H54 (cell line): ENCODE measurements at places on chromosomes 3 and 15.

GRCh38 chr15:67746450-67746849 is 78.9 kb upstream of the SKOR1 start:
- no peak for DNase-seq

GRCh38 chr15:85955501-85956391 is 123.9 kb upstream of the AGBL1 start:
- DNase-seq = no peak

GRCh38 chr15:85607141-85607806 is 187.5 kb downstream of the KLHL25 start:
- no peak for DNase-seq

DNA sequence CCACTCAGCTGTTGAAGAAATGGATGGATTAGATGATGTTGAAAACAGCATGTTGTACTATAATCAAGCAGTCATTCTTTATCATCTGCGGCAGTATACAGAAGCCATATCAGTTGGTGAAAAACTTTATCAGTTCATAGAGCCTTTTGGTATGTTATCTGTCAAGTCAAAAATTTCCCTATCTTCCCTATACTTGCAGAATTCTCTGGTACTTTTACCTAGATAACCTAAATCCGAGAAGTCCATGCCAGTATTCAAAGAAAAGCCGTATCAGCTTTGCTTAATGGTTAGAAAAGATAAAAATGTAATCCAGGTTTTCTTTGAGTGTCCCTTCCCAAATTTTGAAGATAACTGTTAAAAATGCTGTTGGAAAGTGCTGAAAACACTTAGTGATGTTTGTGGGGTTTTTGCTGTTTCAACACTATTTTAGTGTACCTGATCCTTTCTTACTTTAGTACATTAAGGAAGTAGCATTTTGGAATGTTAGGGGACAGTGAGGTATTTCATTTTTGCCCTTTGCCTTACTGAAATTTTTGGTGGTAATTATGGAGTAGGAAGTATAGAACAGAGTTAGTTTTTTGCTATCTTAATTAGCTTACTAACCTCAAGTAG is 23.8 kb downstream of the CNOT10 start:
- DNase-seq = no peak

DNA sequence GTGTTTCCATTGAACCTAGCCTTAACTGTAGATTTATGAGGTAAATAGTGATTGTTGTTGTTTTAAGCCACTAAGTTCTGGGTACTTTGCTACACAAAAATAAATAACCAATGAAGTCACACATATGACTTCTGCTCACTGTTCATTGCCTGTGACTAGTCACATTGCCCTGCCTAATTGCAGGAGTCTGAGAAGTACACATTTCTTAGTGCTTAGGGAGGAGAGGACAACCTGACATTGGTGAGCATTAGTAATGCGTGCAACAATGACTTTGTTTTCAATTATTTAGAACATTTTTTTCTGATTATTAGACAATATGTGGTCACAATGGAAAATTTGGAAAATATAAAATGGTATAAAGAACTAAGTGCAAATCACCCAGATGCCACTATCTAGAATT is 133.2 kb upstream of the DAZL start:
- no peak for DNase-seq

GRCh38 chr3:153026026-153026425 is 136.0 kb upstream of the RAP2B start:
- DNase-seq = no peak

GRCh38 chr3:38267662-38268061 is 2.0 kb downstream of the SLC22A13 start:
- DNase-seq = no peak

DNA sequence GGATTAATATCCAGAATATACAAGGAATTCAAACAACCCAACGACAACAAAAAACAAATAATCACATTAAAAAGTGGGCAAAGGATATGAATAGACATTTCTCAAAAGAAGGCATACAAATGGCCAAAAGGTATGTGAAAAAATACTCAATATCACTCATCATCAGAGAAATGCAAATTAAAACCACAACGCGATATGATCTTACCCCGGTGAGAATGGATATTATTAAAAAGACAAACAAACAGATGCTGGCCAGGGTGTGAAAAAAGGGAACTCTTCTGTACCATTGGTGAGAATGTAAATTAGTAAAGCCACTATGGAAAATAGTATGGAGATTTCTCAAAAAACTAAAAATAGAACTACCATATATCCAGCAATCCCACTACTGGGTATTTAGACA is 43.5 kb upstream of the MEF2A start:
- DNase-seq = no peak

DNA sequence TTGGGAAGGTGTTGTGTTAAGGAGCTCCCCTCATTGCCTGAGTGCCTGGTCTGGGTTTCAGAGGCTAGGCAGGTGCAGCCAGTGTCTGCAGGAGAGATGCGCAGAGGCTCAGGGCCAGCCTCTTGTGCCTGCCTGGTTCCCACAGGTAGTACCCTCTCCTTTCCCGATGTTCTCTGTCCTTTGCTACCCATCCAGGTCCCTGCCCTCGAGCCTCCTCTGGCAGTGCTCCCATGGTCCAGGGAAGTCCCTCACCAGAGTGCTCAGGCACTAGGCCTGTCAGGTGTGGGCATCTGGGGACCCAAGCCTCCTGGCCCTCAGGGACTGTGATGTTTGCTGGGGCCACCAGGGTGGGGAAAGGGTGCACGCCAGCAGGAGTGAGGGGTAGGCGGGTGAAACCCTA is 5.0 kb downstream of the TRPM1 start:
- no peak for DNase-seq

DNA sequence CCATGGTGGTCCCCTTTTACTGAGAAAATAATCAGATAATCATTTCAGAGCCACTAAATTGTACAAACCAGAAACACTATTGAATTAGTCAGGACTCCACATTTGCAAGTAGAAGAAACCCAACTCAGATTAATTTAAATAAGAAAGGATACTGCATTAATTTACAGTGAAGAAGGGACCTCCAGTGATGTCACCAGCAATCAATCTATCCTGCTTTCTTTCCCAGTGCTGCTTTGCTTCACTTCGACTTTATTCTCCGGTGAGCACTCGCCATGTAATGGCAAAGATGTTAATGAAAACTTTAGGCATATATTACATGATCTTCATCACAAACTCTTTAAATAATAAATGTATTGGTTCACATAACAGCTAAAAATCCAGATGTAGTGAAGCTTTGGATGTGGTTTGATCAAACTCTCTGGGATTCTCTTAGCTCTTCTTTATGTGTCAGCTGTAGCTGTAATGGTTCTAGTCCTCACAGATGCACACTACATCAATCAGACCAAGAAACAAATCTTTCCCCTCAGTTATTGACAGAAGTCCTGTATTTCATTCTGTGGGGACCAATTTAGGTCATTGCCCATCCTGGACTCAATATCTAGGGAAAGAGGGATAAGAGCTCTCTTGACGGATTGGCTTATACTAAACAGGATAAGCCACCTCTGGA is 14.2 kb upstream of the ZBTB20 start:
- DNase-seq = no peak

GRCh38 chr3:159441279-159441678 is 547.4 kb upstream of the IL12A start:
- no peak for DNase-seq

- no peak for DNase-seq
These were observed 100.7 kb downstream of the ASB7 start for GRCh38 chr15:100703032-100703578.

- DNase-seq = peak; percentile 35
These were observed 77.8 kb downstream of the IL20RB start for GRCh38 chr3:137035631-137036030.

DNA sequence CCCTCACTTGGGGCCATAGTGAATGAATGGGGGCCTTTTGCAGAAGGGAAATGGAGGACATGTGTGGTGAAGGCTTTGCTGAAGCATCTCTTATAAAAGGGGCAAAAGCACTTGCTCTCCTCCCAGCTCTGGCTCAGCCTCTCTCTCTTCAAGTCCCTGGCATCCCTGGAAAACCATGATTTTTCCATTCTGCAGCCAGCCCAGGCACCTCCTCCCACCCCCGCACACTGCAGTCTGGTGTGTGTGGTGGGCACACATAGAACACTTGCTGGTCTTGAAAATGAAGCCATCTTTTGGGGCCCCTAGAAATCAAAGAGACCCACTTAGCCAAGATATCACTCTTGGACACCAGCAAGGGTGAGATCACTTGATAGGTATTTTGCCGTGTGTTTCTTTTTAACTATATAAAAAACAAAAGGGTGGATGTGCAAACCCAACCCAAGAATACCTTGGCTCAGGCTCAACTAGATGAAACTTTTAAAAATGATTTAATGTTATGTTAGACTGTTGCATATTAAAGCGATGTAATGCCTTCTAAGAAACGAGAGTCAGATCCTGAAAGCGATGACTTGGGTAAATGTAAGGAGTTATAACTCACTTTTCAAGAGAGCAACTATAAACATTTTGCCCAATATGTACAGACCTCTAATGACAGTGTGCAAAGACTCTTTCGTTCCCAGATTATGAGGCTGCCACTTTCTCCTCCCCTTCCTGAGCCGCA is 16.4 kb upstream of the ALDH1A3 start:
- DNase-seq = no peak

GRCh38 chr3:171829841-171830517 is 13.2 kb upstream of the TMEM212 start:
- DNase-seq = peak; percentile 31

DNA sequence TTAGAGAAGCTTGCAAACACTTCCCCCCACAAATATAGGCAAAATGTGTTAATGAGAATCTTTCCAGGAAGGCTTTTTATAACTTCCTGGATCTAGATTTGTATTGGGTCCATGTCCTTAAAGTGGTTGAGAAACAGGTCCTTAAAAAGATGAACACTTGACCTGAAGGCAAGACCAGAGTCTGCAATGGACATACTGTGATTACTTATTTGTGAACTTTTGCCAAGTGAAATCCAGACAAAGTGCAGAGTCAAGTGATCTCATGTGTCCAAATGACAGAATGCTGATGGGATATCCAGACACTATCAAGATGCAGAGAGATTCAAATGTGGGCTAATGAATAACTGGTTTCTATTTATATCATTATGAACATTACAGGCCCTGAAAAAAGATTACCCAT is 43.8 kb downstream of the FRMD4B start:
- DNase-seq = no peak

DNA sequence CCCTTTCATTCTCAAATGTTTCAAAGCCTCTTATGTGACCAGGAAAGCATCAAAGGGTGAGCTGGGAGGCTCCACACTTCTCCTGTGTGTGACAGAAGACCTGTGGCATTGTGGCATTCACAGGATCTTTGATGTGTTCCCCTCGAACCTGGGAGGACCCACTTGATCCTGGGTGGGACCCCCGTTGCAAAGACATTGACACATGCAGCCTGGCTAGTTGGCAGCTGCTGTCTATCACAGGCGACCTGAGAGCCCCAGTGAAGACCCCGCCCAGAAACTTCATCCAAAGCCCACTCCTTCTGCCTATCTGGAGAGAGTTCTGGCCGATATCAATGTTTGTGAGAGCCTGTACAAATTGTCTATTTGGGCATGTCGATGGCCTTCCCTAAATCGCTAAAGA is 140.4 kb upstream of the ATP2B2 start:
- DNase-seq = no peak
